ENCODE measurements at places on chromosomes 11 and 22. TPM values are rescaled to one million over a fixed set of nuclear protein-coding genes. Genes with fewer than 3 reads are reported as not detected.

Gene EHF
- total RNA-seq, result 0.13 TPM

Gene MMP13
- total RNA-seq, result not detected

Gene ARRB1
- 27.7 TPM for total RNA-seq

Gene SYCE3
- not detected for total RNA-seq

Gene DDX25
- 0.96 TPM for total RNA-seq

Gene ZBED5
- total RNA-seq, result 32.3 TPM

Gene ART5
- total RNA-seq, result not detected

Gene HSPB2
- total RNA-seq, result not detected

Gene TOLLIP
- 33.5 TPM for total RNA-seq

Gene OR52A1
- total RNA-seq, result not detected

Gene ADM2
- 1.1 TPM for total RNA-seq
